ENCODE measurements at places on chromosomes 2 and 18. TPM values are rescaled to one million over a fixed set of nuclear protein-coding genes. Genes with fewer than 3 reads are reported as not detected.

The SCN2A gene
- not detected for total RNA-seq

The RRM2 gene
- total RNA-seq, result 1.6 TPM

The UGT1A8 gene
- not detected for total RNA-seq

The TDRD15 gene
- not detected for total RNA-seq

The CDCA7 gene
- 1.9 TPM for total RNA-seq

The KIAA2012 gene
- not detected for total RNA-seq

The SULT1C4 gene
- not detected for total RNA-seq

The EPG5 gene
- total RNA-seq, result 35.5 TPM

The C2orf72 gene
- total RNA-seq, result not detected

The MSH2 gene
- 8.8 TPM for total RNA-seq

The RESP18 gene
- not detected for total RNA-seq

The ARHGAP25 gene
- 35.8 TPM for total RNA-seq

The RNU2-63P gene
- 4.4 TPM for total RNA-seq

The MGAT4A gene
- total RNA-seq, result 226 TPM

The PTCD3 gene
- 179 TPM for total RNA-seq

The UPP2 gene
- total RNA-seq, result not detected

The SERPINB12 gene
- not detected for total RNA-seq

The EPHA4 gene
- 65.5 TPM for total RNA-seq

The CPO gene
- total RNA-seq, result not detected

The HOXD8 gene
- not detected for total RNA-seq

The SNED1 gene
- 32.4 TPM for total RNA-seq

The SCYGR4 gene
- not detected for total RNA-seq

The CCDC102B gene
- 2.2 TPM for total RNA-seq

The SNRNP200 gene
- total RNA-seq, result 318 TPM

The CDH7 gene
- not detected for total RNA-seq

The CAMKMT gene
- 13.0 TPM for total RNA-seq

The PARD6G gene
- total RNA-seq, result 3.7 TPM

The SRBD1 gene
- 11.6 TPM for total RNA-seq

The IL1RL2 gene
- not detected for total RNA-seq

The MYO7B gene
- 0.25 TPM for total RNA-seq

Measured in CD8-positive, alpha-beta T cell (primary cell).